ENCODE measurements at places on chromosomes 16 and 17.
A peak's percentile ranks its signal among the peaks of the same experiment; 100 is the strongest.

GRCh38 chr16:57472665-57473060, 10.2 kb downstream of the POLR2C start:
- no peak for DNase-seq

DNA sequence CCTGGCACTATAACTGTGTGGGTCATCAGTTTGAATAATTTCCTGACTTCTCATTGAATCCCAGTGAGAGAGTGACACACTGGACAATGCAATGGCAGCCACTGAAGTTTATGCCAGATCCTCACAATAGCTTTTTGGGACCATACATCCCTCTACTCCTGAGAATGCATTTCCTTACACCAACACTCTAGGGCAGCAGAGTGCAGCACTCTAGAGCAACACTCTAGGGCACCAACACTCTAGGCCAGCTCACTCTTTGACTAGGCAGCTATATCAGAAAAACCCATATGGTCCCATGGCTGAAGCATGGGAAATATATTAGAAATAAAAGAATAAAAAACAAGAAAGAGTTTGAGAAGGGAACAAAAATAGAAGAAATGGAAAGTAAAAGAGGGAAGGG, 309.2 kb downstream of the MAP2K6 start:
- DNase-seq, result no peak

GRCh38 chr17:39841134-39841683, 22.9 kb downstream of the IKZF3 start:
- no peak for DNase-seq

DNA sequence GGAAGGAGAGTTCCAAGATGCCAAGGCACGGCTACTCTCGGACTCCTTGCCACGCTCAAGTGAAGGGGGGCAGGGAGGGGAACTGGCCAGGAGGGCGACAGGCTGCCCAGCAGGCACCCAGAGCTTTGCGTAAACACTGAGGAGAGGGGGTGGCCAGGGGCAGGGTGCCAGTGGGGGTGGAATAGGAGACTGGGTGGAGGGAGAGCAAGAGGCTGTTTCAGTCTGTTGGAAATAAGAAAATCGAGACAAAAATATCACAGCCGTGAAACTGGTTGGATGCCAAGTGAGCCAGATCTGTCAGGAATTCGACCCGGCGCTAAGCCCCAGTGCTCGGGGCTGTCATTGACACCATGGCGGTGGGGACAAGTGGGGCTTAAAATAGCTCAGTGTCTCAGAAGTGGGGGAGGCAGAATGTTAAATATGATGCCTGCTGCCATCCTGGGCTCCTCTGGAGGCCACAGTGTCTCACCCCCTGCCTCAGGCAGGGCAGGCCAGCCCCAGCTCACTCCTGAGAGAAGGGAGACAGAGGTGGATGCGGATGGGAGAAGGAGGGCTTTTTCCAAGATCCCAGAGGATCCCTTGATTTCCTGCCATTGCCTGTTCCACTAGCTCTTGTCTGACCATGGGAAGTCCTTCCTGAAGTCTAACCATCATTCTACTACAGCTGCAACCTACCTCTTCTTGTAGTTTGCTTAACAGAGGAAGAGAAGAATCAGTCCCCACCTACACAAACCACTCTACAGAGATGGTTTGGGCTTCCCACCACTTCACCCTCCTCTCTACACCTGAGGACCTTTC, 9.5 kb downstream of the PNMT start:
- DNase-seq, result no peak

DNA sequence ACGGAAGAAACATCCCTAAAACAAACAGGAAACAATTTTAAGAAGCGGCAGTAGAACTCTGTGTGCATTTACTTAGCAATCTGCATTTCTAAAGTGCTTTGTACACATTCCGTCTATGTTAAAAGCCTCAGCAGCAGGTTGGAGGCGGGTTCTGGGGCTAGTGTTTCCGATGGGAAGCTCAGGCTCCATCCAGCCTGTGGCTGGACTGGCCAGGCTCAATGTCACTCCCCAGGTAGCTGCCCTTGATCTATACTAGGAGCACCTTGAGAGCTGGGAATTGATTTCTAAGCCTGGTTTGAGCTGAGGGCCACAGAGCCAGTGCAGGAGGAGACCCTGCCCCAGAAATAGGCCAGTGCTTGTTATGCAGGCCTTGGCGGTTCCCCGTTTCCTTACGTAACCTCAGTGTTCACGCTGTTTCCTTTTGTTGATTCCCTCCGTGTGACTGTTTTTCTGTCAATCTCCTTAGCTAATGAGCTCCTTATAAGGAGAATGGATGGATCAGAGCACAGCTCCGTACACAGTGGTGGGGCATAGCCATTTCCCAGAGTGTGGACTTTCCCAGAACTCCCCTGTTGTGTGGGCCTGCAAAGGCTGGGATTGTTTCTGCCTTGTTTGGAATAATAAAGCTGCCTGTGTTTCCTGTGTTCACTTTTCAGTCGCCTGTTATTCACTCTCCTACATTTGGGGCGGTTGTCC, 21.4 kb downstream of the ADORA2B start:
- DNase-seq, result peak; percentile 78

- DNase-seq, result no peak
Measured at GRCh38 chr16:2176047-2176446, 20.4 kb downstream of the CASKIN1 start.

DNA sequence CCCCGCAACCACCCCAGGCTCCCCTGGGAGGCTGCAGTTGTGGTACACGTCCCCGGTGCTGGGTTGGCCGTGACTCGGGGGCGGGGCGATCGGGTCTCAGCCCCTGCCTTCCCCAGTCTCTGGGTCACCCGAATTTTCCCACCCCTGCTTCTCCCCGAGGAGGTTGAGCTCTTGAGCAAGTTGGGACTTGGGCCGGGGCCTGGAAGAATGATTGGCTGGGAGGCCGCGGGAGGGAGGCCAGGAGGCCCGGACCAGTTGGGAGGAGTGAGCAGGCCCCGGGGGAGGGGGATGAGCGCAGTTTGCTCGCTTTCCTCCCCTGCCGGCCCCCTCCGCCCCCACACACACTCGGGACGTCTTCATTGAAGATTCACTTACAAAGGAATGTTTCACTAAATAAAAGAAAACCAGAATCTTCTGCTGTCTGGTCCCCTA, 4.5 kb upstream of the HEXIM1 start:
- no peak for DNase-seq

DNA sequence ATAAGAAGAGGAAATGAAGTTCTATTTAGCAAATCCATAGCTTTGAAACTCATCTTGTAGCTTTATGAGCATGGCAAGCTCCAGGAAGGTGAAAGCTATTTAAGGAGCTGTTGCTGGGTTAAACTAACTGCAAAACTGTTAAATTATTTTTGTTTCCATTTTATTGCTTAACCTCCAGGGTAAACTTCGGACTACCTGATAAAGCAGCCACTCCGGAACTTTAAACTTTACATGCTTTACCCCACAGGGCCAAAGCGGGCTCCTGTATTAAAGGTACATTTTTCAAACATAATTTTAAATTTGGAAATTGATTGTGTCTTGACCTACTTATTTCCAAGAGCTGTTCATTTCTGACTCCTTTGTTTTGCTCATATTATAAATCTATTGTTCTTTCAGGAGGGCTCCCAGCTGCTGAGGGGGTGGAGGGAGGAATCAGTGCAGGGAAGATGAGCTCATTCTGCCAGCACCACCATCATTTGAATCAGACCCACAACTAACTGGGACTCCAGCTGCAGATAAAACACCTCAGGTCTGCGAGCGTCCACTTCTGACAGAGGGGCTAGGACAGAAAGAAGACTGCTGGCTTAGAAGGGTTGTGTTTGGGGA, 157.9 kb downstream of the IRX3 start:
- no peak for DNase-seq

- DNase-seq, result no peak
Measured at GRCh38 chr17:32157225-32157624, 14.9 kb downstream of the RHOT1 start.

DNA sequence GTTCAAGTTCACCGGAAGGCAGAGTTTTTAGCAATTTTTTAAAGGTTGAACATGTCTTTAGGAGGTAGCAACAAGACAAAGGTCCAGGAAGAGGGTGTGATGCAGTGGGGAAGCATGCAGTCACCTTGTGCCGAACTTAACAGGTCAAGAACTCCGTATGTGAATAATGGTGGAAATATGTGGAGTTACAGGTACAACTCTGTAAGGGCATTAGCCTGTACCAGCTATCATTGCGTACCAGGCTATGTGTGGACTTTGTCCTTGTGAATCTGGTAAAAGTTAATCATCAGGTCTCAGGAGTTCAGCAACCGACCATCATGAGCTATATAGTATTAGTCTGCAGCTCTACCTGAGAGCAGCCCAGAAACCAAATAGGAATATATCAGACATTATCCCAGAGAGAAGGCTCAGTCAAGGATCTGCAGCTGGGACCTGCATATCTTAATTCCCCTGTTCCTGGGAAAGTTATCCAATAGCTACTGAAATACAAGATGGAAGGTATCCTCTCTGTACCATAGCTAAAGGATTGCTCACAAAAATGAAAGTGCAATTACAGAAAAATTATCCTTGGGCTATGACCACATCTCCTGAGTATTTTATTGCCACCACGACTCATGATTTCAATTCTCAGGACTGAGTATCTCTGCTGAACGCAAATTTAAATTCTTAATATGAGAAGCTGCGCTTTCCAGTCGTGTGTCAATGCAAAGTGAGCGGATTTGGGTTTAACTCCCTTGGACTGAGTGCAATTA, 469.3 kb downstream of the CDH13 start:
- no peak for DNase-seq

GRCh38 chr16:31371619-31372484, 16.9 kb downstream of the ITGAX start:
- DNase-seq, result no peak

DNA sequence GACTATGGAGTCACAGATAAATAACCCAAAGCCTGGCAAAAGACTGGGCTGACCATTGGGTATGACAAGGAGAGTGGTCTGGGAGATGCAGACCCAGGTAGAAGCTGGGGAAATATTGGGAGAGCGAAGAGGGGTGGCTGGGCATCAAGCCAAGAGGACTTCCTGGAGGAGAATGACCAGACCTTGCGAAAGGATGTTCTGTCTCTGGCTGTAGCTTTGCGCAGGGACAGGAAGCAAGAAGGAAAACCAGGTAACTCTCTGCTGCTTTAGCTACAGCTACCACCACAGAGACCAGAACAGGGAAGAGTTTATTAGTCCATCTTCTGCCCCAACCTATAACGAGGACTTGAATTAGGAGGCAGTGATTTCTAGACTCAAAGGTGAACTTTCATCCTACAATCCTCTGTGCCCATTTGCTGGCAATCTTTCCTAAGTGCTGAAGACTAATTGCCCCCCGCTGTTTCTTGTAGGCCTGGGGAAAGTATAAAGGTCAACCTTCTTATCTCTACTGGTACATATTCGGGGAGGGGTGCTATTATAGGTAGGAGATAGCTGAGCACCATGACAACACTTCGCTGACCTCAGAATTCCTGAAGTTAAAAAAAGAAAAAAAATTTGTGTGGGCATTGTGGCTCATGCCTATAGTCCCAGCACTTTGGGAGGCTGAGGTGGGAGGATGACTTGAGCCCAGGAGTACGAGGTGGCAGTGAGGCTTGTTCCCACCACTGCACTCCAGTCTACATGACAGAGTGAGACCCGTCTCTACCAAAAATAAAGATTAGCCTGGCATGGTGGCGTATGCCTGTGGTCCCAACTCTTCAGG, 19.1 kb upstream of the KIFC3 start:
- DNase-seq, result no peak

GRCh38 chr16:85213926-85214675, 101.8 kb upstream of the CIBAR2 start:
- DNase-seq, result no peak

- DNase-seq, result no peak
Measured at GRCh38 chr17:80316927-80317705, 56.5 kb downstream of the RNF213 start.

GRCh38 chr17:32930512-32930911, 2.6 kb downstream of the TMEM98 start:
- no peak for DNase-seq

DNA sequence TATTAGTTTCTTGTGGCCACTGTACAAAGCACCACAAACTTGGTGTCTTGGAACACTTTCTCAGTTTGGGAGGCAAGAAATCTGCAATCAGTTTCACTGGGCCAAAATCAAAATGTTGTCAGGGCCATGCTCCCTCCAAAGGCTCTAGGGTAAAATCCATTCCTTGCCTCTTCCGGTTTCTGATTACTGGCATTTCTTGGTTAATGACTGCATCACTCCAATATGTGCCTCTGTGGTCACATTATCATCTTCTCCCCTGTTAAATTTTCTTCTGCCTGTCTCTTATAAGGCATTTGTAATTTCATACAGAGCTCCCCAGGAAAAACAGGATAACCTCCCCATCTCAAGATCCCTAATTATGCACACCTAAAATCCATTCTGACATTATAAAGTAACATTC, 34.8 kb downstream of the ZNF287 start:
- DNase-seq, result no peak

DNA sequence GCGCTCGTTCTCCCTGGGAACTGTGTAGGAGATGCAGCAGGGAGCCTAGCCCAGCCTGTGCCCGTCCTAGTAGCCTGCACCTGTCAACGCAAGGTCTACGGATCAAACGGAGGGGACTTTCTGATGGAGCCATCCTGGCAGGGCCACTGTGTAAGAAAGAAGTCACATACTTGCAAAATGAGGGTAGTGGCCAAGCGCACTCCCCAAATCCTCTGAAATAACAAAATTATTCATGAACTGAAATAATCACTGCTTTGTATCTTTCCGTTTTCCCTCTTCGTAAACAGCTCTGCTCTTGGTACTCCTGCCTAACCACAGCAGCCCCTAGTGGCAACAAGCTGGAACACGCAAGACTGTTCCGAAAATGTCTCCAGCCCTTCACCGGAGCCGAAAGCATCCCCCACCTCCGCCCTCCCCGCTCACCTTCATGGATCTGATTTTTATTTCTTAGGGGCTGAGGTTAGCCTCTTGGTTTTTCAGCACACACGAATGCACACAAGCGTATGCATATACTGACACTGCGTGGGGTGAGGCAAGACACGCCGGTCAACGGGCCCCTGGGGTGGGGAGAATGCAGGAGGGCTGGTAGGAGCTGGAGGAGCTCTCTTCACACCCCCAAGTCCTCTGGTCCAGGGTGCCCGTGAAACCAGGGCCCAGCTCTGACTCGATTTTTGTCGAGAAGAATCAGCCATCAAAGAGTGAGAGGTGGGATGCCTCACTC, 100.8 kb downstream of the ABCC12 start:
- DNase-seq, result peak; percentile 3

- DNase-seq, result no peak
Measured at GRCh38 chr16:11262915-11263314, 6.2 kb downstream of the TNP2 start.

DNA sequence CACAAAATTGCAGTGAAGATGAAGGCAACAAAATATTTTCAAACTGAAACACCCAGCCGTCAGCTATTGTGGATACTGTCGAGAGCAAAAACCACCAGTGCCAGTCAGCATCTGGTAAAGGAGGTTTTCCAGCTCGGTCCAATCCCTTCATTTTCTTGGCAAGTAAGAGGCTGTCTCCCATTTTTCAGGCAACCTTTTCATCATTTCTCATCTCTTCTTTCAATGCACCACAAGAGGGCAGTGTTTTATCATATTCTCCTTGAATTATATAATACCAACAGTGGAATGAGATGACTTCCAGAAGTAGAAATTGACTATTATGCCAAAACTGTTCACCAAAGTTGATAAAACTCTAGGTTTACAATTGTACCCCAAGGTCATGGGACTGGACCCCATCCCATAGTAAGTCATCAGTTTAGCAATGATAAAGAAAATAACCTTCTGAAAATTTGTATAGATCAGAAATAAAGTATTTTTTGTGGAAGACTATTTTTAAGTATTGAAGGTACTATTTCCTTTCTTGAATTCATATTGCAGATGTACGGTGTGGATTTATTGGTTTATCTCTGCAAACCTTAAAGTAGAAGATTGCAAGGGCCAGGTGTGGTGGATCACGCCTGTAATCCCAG, 16.8 kb downstream of the NQO1 start:
- DNase-seq, result peak; percentile 45
